ENCODE measurements at places on chromosomes 2 and 18.

GRCh38 chr18:28584731-28585130 is 407.8 kb upstream of the CDH2 start:
- no peak for DNase-seq

GRCh38 chr2:132550946-132551345 is 119.1 kb downstream of the LYPD1 start:
- DNase-seq: no peak

DNA sequence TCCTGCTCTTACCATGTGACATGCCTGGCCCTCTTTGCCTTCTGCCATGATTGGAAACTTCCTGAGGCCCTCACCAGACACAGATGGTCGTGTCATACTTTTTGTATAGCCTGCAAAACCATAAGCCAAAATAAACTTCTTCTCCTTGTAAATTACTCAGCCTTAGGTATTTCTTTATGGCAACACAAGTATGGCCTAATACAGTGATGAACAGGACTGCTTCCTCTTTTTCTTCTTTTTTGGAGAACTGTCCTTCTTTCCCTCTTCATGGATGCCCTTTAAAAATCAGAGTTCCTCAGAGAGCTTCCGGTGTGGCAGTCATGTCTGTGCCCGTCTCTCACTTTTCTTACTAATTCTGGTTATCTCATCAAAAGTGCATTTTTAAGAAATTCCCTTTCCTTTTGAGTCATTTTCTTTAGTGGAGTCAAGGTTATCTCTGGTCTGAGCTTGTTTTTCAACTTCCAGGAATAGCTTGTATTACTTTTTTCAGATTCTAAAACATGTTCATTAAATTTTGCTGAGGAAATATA is 9.2 kb upstream of the IL1A start:
- DNase-seq: no peak

GRCh38 chr2:161905389-161906046 is 168.5 kb downstream of the DPP4 start:
- DNase-seq: no peak

- DNase-seq: no peak
These were observed 6.9 kb upstream of the PARD3B start for GRCh38 chr2:204538182-204539018.

- DNase-seq: no peak
These were observed 10.3 kb downstream of the CYP1B1 start for GRCh38 chr2:38065502-38066135.

All from stimulated activated CD4-positive, alpha-beta T cell treated with anti-CD3 and anti-CD28 coated beads, Interleukin-4, amount 100 ng/mL, for 1 hour (primary cell).